ENCODE measurements at places on chromosomes 4 and X.

- DNase-seq = no peak
Measured at GRCh38 chr4:105588252-105588651, 35.8 kb downstream of the ARHGEF38 start.

GRCh38 chrX:7286168-7286837, 138.3 kb upstream of the PUDP start:
- DNase-seq = no peak

- no peak for DNase-seq
Measured at GRCh38 chr4:10761903-10762302, 77.3 kb upstream of the CLNK start.

GRCh38 chr4:8067945-8068896, 90.4 kb downstream of the ABLIM2 start:
- no peak for DNase-seq

DNA sequence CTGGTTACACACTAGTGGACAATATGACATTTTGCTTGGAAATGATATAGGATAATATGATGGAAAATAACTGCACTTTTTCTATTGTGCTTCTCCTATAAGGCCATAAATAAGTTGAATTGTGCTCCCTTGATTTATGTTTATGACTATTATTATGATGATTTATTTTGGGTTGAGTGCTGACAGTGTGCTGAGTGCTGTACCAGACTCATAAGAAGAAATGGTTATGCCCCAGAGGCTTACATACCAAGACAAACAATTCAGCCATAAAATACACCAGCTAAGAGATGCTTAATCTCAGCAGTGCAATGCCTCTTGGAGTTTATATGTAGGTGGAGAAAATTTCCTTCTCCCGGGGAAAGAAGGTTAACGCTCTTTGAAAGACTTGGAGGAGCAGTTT, 199.8 kb upstream of the NOCT start:
- DNase-seq = no peak

DNA sequence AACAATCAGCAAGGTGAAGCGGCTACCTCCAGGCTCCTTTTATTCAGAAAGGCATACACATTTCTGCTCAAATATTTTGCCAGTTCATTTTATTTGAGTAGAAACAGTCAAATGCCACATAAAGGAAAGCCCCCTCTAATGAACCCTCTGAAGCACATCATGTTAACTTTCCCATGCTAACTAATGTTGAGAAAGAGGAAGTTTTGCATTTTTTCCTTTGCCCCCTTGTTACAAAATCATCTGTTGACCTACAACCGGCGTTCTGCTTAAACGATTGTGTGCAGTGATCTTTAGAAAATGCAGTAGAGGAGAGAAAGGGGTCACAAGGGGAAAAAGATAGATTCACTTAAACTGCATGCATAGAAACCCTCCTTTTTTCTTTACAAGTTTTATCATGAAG, 25.2 kb upstream of the ATXN3L start:
- no peak for DNase-seq

DNA sequence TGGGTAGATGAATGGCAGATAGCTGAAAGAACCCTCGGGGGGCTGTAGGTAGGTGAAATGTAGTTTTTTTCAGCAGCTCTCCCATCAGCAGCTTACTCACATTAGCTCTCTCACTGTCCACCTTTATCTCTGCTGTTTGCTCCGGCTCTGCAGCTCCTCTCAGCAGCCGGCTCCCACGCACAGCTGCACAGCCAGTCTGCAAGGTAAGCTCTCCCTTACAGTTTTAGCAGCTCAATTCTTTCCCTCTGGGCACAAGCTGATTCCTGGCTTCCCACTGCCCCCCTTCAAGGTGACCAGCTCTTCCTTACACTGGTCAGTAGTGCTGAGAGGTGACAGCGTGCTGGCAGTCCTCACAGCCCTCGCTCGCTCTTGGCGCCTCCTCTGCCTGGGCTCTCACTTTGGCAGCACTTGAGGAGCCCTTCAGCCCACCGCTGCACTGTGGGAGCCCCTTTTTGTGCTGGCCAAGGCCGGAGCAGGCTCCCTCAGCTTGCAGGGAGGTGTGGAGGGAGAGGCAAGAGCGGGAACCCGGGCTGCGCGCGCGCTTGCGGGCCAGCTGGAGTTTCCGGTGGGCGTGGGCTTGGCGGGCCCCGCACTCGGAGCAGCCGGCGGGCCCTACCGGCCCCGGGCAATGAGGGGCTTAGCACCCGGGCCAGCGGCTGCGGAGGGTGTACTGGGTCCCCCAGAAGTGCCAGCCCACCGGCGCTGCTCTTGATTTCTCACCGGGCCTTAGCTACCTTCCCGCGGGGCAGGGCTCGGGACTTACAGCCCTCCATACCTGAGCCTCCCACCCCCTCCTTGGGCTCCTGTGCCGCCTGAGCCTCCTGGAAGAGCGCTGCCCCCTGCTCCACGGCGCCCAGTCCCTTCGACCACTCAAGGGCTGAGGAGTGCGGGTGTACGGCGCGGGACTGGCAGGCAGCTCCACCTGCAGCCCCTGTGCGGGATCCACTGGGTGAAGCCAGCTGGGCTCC, 393.6 kb downstream of the CENPC start:
- DNase-seq = no peak

GRCh38 chrX:73916931-73917667, 354.1 kb downstream of the CHIC1 start:
- DNase-seq = no peak

GRCh38 chr4:71550220-71551165, 211.7 kb downstream of the SLC4A4 start:
- DNase-seq = no peak

GRCh38 chrX:1306909-1307625, 29.5 kb upstream of the IL3RA start:
- no peak for DNase-seq

- no peak for DNase-seq
Measured at GRCh38 chr4:6892909-6893202, 16.8 kb upstream of the TBC1D14 start.

DNA sequence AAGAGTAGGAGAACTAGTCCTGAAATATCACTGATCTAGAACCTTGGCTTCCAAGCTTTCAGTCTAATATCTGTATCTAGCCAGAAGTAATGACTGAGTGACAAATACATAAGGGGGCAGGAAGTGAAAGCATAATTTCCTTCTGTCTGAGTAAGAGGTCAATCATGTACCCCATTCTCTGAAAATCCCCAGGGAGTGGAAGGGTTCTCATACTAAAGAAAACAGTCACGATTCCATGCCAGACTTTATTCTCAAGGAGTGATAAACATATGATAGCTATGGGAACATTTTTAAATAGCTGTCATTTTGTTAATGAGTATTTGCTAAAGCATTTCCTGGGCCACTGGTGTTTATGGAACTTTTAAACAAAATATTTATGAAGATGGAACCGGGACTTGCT, 308.5 kb downstream of the ARHGAP24 start:
- DNase-seq = no peak

DNA sequence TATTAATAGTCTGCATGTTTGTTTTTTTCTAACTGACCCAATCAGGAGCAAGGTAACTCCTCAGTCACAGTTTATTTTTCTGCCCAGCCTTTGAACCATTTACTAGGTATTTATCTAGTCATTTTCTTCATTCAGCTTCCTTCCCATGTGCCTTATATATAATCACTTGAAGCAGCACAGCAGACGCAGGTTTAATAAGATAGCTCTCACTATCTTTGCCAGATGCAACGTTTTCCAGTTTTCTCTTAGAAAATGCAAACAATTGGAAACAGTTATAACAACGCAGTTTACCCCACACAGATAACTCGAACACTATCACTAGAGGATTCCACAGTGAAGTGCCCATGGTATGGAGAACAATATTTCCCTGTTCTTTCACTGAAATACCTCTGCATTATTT, 56.4 kb upstream of the NFKB1 start:
- no peak for DNase-seq

- DNase-seq = no peak
Measured at GRCh38 chr4:47744253-47744652, 93.6 kb downstream of the CORIN start.

- no peak for DNase-seq
Measured at GRCh38 chrX:111164728-111165127, 68.7 kb downstream of the PAK3 start.

GRCh38 chr4:37666625-37667071, 19.5 kb downstream of the RELL1 start:
- no peak for DNase-seq

GRCh38 chrX:55758033-55758432, 40.5 kb downstream of the RRAGB start:
- no peak for DNase-seq

DNA sequence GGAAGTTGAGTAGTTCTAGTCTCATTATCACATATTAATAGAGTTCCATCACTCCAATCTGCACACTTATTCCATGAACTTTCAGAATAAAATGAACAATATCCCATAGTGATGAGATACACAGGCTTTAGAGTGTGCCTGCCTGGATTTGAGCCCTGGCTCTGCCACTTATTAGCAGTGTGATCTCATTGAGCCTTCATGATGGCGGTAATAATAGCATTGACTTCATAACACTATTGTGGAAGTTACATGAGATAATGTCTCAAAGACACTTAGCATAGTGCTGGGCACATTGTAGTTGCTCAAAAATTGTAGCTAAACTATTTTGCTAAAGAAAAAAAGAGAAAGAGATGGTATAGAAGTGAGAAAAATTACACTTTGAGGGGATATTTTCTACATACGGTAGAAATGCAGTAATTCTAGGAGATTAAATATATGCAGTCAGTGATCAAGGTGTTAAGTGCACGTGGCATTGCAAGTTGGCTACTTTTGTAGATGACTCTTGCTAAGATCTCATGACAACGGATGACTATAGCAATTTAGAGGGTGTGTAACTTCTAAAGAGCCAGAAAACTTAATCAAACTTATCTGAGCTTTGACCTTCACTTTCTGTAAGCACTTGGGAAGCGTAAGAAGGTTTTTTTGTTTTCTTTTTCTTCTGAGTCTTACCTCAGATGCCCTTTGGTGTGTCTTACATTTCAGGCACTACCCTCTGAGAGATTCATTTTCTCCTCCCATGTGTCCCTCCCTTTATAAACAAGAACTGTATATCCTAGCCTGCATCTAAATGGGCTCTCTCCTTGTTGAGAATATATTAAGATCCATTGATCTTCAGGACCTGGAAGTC, 380.6 kb upstream of the NR3C2 start:
- no peak for DNase-seq

- no peak for DNase-seq
Measured at GRCh38 chr4:170497112-170497511, 407.4 kb upstream of the AADAT start.

DNA sequence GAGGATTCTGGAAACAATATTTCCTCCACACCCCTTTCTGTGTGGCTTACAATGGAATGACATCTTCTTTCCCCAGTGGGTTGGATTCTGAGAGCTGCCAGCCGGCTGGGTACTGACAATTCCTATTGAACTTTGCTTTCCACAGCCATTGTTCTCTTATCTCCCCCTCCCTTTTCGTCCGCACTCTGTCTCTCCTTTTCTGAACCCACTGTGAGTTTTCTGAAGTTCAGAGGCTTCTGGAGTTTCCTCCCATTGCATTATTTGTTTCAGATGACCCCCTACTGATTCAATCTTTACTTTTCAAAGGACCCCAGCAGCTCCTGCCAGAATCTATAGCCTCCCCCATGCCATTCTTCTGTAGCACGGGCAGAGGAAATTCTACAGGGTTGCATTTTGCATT, 10.4 kb downstream of the SMPX start:
- no peak for DNase-seq

DNA sequence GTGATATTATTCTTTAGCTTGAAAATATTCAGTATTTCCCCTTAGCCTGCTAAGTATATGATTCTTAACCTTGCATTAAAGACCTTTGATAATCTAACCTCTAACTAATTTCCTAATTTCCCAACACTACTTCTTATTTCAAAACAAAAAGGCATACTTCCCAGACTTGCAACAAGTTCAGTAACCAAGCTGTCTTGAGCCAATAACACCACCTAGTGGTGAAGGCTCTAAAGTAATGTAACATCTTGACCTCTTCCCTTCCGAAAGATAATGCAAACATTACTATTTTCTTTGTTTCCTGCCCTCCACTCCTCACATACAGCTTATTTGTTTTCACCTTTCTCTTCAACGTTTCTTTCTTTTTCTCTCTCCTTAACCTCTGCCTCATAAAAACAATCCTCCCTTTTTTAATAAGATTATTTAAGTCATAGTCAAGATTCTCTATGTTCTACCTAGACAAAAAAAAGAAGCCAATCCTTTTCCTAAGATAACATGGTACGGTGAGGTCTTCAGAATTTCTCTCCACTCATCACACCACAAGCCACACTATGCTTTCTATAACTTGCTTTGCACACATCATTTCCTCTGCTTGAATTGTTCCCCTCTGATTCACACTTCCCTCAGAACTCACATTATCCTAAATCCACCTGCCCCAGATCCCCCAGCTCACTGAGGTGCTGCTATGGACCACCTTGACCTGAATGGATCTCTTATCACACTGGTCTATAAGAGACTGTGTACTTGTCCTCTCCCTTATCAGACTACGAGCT, 3.5 kb downstream of the FAT1 start:
- no peak for DNase-seq

GRCh38 chrX:21374994-21375707, 933 bp downstream of the CNKSR2 start:
- DNase-seq = no peak

DNA sequence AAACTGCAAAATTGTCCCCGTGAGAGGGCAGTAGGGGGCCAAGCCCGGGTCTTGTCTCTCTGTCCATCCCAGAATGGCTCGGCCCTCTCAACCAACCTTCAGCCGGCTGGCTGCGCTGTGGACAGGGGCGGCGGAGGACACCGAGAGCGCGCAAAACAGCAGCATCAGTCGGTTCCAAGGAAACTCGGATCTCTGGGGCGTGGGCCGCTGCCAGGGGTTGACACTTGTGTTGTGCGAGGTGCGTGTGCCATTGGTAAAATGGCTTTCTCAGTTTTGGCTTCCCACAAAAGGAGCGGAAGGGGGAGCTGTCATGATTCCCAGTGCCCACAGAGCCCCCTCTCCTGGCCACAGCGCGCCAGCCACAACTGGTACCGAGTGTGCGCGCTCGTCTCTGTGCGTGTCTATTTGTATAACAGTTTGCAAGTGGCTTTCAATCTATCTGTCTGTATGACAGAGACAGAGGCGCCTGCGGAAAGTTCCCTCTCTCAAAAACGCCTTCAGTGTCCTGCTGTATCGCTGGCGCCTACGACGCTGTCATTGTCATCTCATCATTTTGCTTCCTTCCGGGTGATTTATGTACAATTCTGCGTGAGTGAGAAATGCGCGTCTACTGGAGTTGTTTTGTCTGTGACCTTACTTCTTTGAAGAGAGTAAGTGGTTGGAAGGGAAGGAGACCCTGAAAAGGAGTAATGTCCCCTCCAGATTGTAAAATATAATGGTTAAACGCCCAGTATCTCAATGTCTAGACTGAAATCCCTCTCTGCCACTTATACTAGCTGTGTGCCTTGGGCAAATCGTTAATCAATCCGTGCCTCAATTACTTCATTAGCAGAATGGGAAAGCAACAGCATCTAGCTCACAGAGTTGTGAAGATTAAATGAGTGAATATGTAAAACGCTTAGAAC, 1.8 kb downstream of the DKK2 start:
- DNase-seq = no peak

GRCh38 chr4:176302283-176303275, 17.2 kb upstream of the SPCS3 start:
- no peak for DNase-seq

- DNase-seq = no peak
Measured at GRCh38 chrX:134526399-134526798, 66.4 kb downstream of the HPRT1 start.

All from left lobe of liver (tissue), 2 donors.